Amygdala (tissue), 56 donors: ENCODE measurements at places on chromosomes 3 and 15.

DNA sequence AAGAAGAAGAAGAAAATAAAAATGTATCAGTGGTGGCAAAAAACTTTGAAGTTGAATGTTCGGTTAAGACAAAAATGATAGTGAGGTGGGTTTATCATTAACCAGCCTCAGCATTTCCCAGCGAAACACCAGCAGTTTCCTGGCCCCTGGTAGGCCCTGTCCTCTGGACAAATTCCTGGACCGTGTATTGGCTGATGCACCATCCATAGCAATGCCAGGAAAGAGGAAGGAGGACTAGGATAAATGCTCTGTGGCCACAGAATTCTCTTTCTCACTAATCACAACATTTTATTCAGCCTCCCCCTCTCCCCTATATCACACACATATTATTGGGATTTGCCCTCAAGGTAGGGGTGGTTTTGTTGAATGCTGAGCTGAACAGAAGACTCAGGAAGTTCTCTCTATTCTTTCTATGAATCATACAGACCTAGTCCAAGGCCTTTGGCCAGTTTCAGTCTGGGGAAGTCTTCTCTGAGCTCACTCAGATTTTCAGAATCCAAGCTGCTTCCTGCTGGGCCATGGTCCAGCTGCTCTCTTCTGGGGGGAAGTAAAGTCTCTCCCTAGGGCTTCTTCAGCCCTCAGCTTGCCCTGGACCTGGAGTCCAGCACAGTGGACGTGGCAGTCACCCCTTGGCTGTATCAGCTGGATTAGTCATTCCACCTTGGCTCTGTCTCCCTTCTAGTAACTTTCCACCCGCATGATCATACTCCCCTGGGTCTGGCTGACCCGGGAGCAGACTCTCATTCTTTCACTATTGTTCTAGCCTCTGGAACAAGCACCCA is 27.6 kb downstream of the SLC28A1 start:
- DNase-seq = no peak

DNA sequence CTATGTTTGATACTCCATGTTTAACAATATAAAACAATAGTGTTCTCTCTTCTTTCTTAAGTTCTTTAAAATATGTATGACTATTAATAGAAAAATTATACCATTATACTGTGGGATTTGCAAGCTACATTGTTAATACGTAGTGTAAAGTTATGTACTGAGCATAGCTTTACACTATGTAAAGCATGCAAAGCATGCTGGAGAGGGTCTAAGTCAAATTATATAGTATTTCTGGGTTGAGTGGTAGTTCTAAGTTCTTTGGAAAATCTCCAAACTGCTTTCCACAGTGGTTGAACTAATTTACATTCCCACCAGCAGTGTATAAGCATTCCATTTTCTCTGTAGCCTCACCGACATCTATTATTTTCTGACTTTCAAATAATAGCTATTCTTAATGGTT is 253.0 kb downstream of the RAP2B start:
- DNase-seq = no peak

DNA sequence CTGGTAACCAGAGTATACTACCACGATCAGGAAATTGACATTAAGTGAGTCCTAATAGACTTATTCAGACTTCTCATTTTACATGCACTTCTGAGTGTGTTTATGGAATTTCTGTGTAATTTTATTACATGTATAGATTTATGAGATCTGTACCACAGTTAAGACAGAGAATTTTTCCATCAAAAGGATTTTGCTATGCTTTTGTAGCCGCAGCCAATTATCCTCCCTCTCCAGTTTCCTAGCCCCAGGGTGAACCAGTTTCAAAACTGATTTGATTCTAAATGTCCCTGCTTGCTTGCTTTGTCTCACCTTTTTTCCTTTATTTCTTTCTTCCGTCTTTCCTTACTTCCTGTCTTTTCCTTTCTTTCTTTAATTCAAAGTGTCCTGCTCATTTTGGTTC is 661.2 kb upstream of the BCHE start:
- DNase-seq = no peak

DNA sequence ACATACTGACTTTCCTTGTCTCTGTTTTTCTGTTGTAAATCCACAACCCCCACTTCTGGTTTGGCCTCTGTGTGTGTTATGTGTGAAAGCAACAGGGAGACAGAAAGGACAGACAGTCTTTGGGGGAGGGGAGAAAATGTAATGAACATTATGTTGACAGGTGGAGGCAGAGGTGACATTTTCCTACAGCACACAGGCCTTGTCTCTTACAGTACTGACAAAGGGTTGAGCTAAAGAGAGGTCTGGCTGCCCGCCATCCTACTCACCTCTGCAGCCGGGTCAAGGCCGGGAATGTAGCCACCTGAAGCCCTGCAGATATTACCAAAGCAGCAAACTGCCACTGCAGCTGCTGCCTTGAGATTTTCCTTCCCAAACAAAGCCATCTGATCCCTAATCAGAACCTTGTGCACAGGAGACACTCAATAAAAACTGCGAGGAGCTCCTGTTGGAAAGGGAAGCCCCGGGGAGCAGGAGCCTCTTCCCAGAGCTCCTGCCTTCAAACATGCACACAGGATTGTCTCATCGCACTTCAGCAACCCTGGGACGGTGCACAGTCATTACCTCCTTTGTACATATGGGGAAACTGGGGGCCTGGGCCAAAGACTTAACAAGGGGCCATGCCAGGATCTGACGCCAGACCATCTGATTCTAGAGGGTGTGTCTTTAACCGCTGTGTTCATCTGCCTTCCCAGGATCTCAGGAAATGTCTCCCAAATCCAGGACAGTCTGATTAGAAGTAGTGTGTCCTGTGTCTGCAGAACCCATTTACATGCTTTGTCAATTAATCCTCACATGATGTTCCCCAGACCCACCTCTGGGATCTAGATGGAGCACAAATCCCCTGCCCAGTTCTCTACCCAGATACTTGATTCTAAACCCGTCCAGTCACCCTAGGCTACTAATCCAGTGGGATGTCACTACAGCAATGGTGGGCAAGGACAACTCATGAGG is 14.2 kb downstream of the MYO5C start:
- DNase-seq = no peak

GRCh38 chr3:75983609-75984290 is 198.4 kb upstream of the ZNF717 start:
- DNase-seq = no peak

DNA sequence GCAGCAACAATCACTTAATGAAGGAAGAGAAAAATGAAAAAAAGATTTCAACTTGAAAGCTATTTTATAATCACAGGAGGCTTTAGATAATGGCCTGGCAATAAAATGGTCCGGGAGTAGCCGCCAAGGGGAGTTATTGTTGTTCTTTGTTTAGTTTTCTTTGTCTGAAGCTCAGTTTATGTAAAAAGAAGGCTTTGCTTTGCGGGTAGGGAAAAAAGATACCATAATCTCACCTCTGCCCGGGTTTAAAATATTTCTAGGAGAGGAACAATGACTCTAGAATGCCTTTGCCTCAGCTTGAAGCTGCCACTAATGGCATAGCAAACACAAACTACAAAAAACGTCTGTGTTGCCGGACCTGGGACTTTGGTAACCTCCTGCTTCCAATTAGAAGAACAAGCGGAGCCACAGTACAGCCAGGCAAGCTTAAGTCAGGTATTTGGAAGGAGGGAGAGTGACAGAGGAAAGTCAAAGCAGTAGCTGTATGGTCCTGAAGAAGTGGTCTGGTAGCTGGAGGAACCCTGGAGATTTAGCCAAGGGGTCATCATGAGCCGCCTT is 764.5 kb downstream of the TUSC7 start:
- no peak for DNase-seq

DNA sequence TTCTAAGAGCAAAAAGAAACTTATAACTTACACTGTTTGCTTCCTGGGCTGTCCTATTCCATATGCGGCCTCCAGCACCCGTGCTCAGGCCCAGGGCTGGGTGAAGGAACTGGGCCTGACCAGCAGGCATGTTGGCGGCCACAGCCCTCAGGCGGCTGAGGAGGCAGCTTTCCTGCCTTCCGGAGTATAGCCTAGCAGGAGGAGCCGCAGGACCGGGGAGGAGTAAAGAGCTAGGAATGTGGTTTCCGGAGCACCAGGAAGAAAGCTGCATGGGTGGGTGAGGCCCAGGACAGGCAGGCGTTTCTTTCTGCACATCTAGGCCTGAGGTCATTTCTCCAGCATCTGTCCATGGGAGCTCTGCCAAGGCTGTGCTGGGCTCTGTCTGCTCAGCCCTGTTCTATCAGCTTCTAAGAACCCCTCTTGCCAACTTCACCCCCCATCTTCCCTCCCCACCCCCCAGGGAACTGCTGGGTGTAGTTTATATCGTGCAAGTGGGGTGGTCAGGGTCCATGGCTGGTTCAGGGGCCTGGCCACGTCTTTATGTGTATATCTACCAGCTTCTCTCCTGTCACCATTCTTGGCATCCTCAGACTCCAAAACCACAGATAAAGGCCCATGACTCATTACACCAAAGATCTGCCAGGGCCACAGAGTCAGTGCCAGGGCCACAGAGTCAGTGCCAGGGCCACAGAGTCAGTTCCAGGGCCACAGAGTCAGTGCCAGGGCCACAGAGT is 7.8 kb upstream of the KIF7 start:
- DNase-seq = no peak

DNA sequence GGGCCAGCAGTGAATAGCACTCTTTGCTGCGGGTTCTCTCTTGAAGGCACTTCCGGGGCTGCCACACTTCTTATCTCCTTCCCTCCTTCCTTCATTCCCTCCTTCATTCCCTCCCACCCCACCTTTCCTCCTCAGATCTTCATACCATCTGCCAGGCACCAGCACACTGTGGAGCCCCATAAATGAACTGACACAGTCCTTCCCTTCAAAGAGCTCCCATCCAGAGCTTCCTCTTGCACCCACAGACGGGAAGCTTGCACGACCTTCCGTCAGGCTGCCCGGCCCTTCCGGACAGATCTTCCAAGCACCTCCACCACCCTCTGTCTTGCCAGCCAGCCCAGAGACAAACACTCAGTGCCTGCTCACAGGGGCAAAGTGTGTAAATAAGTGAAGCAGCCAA is 65.4 kb upstream of the HERC1 start:
- DNase-seq = no peak

DNA sequence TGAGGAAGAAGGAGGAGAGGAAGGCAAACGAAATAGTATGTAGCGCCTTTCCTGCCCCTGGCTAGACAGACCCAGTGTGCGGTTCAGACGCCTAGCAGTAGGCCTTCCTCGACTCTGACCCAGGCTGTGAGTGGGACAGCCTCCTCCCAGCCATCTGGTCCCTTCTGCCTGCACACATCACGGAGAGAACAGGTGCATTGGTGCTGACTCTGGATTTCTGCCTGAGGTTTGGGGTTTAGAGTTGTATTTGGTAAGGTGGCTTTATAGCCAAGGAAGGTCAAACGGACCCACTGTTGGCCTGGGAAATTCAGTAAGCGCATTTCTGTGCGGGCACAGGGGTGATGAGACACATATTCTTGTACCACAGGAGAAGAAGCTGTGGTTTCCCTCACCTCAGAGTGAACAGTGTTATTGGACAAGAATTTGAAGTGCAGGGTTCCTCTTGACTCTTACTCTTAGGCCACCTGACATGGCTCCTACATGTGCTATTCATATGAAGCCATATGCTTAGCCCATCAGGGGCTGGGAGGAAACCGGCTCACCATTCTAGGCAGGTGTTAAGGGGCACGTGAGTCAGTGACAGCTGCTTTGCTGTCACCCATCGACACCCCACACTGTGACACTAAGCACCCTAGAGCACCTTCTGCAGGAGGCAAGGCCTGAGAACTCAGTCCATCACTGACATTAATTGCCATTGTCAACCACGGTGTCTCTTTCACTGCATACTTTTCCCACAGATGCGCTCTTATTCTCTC is 143.3 kb downstream of the CHDH start:
- no peak for DNase-seq

- no peak for DNase-seq
These were observed 97.2 kb downstream of the LRTM1 start for GRCh38 chr3:54830658-54831057.

- DNase-seq = no peak
These were observed 28.5 kb downstream of the TSPAN3 start for GRCh38 chr15:77042245-77042919.

- DNase-seq = no peak
These were observed 486.8 kb downstream of the GBE1 start for GRCh38 chr3:81274671-81275070.
